ENCODE measurements at places on chromosomes 3 and 15.
A peak's percentile ranks its signal among the peaks of the same experiment; 100 is the strongest.

DNA sequence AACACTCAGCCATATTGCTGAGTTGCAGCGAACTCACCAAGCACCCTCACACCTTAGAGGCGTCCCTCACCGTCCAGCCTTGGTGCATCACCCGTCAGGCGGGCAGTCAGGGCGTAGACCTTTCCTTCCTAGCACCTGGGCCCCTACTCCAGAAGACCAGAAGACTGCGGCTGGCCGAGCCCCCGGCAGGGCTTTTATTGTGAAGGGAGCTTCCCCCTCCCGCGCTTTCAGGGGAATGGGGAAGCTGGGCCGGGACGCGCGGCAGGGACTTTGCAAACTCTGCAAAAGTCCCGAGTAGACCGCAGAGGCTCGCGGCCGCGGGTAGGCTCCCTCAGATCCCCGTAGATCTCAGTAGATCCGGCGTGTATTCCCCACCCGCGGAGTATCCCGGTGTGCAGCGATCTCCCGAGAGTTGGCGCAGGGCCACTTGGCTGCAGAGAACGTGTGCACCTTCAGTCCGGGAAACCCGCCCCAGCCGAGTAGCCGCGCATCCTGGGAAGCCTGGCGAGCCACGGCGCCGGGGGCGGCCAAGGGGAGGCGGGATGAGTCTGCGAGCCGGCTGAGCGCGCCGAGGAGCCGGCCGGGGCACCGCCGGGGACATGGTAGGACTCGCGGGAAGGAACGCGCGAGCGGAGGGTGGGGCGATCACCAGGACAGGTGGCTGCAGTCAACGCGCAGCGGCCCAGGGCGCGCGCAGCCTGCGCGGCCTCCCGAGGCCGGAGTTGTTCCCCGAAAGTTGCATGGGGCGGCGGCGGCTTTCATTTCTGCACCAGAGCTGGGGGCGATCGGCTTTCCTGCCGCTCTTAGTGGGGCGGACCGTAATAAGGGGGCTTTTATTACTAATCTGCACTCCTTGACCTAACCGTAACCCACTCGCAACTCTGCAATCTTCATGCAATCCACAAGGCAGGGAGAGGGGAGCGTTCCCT lies at the start of gene GASK1A:
TSS of gene GASK1A (plus strand) at position 268 of the 929 bp plus-strand sequence. CDS start at position 600, 332 bp downstream.
- peak; percentile 52 for DNase-seq

DNA sequence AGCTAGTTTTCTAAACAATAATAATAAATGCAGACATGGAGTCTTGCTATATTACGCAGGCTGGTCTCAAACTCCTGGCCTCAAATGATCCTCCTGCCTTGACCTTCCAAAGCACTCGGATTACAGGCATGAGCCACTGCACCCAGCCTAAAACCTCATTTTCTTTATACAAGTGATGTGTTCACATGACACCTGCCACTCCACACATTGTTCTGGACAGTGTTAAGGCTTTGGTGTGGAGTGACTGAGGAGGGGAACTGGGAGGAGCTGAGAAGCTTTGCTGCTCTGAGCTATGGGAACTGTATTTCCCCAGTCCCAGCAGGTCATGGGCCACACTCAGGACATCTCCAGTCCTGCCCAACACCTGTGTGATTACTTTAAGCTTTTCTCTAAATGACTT lies 380.0 kb downstream of the LRTM1 start:
- no peak for DNase-seq

- DNase-seq = no peak
Observed at GRCh38 chr15:39079296-39079847, 501.5 kb upstream of the THBS1 start.

- DNase-seq = no peak
Observed at GRCh38 chr15:29942143-29942542, 119.9 kb upstream of the TJP1 start.

- no peak for DNase-seq
Observed at GRCh38 chr3:52087731-52088130, 31.4 kb upstream of the DUSP7 start.

All from activated CD4-positive, alpha-beta T cell treated with anti-CD3 and anti-CD28 coated beads for 36 hours (primary cell).